ENCODE measurements at places on chromosomes 12 and 14.
A peak's percentile ranks its signal among the peaks of the same experiment; 100 is the strongest.

DNA sequence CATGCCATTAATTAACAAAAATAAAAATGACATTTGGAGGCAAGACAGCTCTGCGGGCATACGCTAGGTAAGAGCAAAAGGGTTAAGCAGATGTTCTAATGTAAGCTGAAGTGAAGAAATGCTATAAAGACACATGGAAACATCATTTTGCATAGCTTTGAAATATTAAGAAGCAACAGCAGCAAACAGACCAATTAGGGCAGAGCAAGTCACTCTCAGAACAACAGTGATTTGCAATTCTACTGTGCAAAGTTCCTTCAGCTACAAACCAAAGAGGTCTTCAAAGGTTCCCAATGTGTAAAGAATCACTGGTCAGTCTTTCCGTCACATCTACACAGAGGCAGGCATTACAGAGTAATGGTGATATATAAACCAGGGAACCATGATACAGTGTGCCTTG lies 68.2 kb downstream of the PAPLN start:
- no peak for DNase-seq

GRCh38 chr12:109776624-109777023 lies 56.6 kb downstream of the TRPV4 start:
- no peak for DNase-seq

DNA sequence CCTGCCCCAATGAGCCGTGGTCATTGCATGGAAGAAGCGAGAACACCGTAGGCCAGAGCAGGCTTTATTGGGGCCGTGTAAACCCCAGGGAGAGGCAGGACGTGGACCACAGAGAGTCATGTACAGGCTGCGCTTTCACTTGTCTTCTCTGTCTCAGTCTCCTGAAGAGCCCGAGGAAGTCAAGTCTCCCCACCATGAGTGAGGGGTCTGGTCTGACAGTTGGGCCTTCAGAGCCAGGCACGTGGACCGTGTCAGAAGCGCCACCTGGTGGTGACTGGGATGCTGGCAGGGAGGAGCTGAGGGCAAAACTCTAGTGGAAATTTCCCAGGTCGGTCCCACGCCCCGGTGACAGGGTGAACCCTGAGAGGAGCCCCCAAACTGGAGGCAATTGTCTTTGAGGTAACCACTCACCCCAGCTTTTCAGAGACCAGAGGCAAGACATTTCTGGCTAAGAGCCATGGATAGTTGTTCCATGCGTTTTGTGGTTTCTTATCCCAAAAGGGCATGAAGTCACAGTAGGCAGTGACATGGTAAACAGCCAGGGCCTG lies 17.4 kb downstream of the RPS6KL1 start:
- DNase-seq = peak; percentile 83

DNA sequence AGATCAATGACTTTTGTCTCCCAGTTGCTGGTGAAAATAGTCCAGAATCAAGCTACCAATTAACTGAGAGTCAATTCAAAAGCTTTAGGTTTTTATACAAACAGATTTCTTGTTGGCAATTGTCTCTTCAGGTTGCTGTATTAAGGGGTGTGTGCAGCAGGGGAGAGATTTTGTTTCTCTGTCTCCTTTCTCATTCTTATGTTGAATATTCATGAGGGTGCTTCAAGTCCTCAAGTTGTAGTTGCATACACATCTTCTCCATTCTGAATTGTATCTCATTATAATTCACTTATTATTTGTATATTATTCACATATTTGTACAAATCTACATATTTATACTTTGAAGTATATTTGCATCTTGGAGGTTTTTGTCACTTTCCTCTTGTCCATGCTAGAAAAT lies 126.7 kb upstream of the PTPRQ start:
- no peak for DNase-seq

DNA sequence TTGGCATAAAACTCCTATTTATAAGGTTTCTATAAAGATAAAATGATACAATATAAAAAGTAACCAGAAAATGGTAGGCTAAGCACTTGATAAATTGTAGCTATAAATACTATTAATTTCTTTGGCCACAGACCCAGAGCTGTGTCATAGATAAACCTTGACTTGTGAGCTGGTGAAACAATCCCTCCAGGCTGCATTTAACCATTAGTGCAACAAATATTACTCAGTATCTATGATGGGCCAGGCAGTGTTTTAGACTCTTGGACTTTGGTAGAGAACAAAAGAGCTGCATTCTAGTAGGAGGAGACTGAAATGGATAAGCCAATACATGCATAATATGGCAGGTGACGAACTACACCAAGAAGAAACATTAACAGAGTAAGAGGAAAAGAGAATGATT lies 178.1 kb downstream of the BTG1 start:
- no peak for DNase-seq

DNA sequence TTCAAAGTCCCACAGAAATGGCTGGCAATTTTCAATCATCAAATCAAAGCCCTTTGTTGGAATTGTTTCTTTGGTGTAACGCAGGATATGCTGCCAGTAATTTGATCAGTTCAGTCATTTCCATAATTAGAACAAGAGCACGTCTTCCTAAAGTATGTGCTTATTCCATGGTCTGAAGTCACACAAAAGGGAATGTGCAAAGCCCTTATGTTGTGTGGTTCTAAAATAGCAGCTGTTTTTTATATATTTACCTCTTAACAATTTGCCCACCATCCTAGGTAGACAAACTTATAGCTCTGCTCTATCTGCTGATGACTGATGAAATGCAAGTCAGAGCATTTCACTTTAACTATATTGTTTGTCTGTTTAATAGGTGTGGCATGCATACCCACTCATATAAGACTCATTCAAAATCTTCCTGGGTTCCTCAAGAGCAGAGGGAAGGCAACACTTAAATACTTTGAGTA lies 176.1 kb upstream of the SLC38A2 start:
- no peak for DNase-seq

DNA sequence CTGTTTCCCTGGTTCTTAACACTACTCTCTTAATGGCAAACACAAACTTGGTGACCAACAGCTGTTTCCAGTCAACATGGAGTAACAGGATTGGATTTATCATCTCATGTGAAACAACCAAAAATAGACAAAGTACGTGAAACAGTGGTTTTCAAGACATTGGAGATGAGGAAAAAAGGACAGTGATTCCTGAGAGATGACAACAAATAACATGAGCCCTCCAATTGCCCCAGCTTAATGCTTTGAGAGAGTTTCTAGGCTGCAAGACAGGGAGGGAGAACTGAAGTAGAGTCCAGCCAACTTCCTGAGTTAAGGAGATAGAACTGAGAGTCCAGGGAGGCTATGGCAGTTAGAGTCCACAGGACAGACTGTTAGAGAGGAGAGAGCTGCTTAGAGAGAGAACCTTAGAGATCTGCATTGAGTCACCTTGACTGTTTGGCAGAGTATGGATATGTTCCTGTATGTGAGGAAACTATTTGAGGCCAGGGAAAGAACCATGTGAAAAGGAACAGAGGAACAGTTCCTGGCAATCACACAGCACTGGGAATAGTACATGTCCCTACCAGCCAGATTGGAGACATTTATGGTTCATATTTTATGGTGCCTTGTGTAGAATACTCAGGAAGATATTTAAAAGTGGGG lies 106.4 kb downstream of the PCNX1 start:
- DNase-seq = no peak

- DNase-seq = no peak
Observed at GRCh38 chr12:19369691-19370148, 69.6 kb upstream of the AEBP2 start.

GRCh38 chr14:47039336-47039735 lies 387.8 kb upstream of the RPL10L start:
- DNase-seq = no peak

- DNase-seq = no peak
Observed at GRCh38 chr12:100897240-100897639, 102.7 kb downstream of the ANO4 start.

DNA sequence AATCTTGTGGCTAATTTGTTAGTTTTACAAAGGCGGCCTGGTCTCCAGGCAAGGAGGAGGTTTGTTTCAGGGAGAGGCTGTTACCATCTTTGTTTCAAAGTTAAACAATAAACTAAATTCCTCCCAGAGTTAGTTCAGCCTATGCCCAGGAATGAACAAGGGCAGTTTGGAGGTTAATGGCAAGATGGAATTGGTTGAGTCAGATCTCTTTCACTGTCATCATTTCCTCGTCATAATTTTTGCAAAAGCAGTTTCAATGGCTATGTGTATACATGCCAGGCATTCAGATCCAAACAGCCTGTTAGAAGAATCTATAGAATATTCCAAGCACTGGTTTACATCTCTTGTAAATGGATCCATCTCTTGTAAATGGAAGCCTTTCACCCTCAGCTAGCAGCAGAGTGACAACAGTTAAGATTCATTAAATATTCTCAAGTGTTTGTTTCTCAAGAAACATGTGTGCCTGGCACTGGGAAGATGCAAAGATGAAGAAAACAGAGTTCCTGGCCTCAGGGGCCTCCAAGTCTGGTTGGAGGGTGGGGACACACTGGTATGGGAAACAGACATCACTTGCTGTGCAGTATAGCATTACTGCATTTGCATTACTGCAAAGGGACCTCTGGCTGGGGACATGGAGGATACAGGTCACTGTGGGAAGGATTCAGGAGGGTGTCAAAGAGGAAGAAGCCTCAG lies 65.8 kb downstream of the RIN3 start:
- no peak for DNase-seq

GRCh38 chr14:96229315-96229714 lies 24.7 kb downstream of the BDKRB2 start:
- DNase-seq = no peak

DNA sequence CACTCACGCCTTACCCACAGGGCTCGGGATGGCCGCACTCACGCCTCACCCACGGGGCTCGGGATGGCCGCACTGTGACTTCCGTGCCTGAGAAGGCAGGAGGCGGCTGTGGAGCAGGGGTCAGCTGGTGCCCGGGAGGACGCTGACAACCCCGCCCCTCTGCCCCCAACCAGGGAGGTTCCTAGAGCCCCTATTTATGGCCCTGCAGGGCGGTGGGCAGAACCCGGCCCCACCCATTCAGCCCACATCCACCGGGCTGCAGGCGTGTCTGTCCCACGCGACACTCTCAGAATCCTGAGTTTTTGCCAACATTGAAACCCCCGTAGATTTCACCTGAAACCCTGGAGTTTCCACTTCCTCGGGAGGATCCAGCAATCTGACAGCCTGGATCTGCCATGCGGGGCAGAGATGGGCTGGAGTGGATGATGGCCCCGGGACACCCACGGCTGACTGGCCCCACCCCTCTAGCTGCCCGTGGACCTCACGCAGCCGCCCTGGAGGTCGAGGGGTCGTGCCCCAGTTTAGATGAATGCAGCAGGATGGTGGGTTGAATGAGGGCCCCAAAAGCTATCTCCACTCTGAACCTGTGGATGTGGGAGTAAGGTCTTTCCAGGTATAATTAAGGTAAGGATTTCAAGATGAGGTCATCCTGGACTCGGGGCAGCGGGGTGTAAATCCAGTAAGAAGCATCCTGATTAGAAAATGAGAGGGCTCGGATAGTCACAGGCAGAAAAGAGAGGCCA lies 20.4 kb downstream of the GALNT9 start:
- DNase-seq = no peak

GRCh38 chr14:103023881-103024473 lies 33.4 kb downstream of the CDC42BPB start:
- no peak for DNase-seq

- no peak for DNase-seq
Observed at GRCh38 chr12:98653866-98654493, 8.9 kb downstream of the APAF1 start.

- no peak for DNase-seq
Observed at GRCh38 chr12:94571556-94571955, 78.8 kb downstream of the TMCC3 start.

DNA sequence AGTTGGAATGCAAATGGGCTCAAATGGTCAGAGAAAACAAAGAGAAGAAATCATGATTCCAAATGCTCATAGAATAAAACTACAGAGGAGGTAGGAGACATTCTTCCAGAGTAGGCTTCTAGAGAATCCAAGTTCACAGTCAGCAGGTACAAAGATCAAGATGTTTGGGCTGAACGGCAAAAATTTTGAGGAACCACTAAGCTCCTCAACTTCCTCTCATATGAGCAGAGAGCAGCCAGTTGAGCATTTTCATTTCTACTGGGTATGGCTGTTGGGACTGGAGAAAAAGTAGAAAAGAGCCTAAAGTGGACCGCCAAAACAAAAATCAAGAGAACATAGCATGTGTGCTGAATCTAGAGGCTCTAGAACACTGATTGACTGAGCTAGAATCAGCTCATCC lies 73.8 kb upstream of the ARID2 start:
- DNase-seq = no peak

GRCh38 chr14:55697414-55697861 lies 117.4 kb downstream of the KTN1 start:
- DNase-seq = no peak

- DNase-seq = peak; percentile 32
Observed at GRCh38 chr14:88168498-88169165, 154.4 kb downstream of the KCNK10 start.

- DNase-seq = no peak
Observed at GRCh38 chr12:127343940-127344339, 923.0 kb upstream of the TMEM132C start.

GRCh38 chr12:115051378-115051777 lies 367.4 kb upstream of the TBX3 start:
- DNase-seq = no peak

GRCh38 chr12:75137896-75138295 lies 71.7 kb downstream of the KCNC2 start:
- DNase-seq = no peak

DNA sequence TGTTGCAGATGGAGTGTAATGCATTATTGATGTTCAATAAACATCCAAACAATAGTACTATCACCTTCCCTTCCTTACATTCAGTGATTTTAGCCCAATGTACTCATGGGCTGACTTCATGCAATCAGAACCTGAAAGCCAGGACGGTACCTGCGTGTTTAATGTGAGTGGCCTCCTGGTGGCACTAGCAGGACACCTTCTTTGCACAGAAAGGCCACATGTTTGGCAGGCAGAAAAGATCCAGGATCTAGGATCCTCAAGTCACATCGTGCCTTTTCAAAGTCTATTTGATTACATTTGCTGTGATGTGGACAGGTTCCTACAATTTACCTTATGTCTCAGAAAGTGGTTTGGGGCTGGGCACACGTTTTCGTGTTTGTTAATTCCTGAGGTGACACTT lies 82.9 kb downstream of the NEDD1 start:
- DNase-seq = no peak

GRCh38 chr14:66708267-66708666 lies 200.3 kb downstream of the GPHN start:
- DNase-seq = no peak

GRCh38 chr12:6903722-6904121 lies 900 bp upstream of the LRRC23 start:
- no peak for DNase-seq

- DNase-seq = no peak
Observed at GRCh38 chr14:99727096-99727870, 43.2 kb downstream of the CYP46A1 start.

All from stimulated activated CD4-positive, alpha-beta T cell treated with anti-CD3 and anti-CD28 coated beads, Interleukin-4, amount 100 ng/mL, for 1 hour (primary cell).